ENCODE measurements at places on chromosomes 2 and 18.

DNA sequence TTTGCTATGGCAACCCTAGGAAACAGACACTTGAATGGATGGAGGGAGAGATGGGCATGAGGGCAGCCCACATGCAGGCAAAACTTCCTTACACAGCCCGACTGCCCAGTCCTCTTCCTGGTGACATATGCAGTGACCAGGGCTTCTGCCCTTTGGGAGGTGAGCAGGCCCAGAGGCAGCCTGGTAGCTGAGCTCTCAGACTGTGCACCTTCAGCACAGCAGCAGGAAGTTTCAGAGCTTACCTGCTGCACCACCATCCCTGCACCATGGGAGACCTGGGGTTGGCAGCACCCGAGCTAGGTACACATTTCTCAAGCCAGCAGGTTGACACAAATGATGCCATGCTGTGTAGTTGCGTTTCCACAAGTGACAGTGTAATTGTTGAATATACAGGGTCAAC is 97.6 kb upstream of the LMAN1 start:
- DNase-seq: no peak

- DNase-seq: peak; percentile 36
Observed at GRCh38 chr2:20350041-20350712, 467 bp downstream of the PUM2 start.

DNA sequence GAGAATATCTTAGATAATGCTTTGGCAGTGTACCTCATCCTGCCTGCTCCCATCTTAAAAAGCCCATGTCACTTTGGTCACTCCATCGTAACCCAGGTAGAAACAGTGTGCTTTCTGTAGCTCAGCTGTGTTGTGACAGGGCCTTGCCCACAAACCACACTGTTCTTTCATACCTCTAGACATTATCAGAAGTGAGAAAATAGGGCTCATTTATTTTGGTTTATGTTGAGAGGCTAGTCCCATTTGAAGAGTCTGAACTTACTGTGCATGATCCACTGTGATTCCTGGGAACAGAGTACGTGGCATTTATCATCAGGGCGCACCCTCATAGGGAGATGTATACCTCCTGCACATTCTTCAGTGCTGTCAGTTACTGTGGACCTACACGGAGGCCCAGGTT is 69.7 kb downstream of the FEZ2 start:
- no peak for DNase-seq

- no peak for DNase-seq
Observed at GRCh38 chr2:157839162-157839801, 36.8 kb downstream of the ACVR1 start.

DNA sequence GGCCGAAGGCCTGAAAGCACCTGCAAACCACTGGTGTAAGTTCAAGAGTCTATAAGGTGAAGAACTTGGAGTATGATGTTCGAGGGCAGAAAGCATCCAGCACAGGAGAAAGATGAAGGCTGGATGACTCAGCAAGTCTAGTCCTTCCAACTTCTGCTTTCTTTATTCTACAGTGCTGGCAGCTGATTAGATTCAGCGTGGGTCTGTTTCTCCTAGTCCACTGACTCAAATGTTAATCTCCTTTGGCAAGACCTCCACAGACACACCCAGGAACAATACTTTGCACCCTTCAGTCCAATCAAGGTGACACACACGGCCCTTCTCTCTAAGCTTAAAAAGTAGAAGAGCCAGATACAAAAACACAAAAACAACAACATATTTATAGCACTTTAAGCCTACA is 43.4 kb downstream of the NMS start:
- no peak for DNase-seq

DNA sequence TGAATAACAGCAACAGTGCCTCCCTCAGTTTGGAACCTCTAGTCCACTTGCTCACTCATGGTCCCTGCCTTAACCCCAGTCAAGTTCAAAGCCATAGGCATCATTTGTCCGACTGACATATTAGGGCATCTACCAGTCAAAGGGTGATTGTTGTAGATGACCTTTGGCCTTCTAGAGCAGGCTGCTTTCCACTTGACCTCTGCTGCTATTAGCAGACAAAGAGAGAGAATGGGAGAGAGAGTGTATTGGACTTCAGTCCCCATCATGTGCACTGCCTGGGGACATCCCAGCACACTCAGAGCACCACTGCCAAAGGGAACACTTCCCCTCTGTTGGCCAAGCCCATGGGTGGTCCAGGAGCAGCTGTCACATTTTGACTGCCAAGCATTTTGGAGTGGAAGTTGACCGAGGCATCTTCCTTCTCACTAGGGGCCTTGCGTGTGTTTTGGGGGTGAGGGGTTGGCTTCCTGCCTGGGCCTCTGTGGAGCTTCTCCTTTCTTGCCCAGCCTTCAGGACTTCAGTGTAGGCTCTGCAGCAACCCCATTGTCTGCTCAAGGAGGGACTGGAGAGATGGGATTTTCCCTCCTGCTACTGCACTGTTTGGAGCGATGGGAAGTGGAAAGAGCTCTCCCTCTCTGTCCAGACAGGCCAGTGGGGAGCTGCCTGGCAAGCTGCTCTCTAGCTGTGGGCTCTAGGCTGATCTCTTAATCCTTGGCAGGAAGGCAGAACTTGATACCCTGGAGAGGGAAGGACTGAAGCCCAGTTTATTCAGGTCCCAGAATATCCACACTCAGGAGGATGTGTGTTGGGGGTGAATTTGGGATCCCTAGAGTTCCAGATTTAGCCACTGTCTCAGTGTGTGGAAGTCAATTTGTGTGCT is 68.1 kb downstream of the TMEM247 start:
- no peak for DNase-seq
